Activated CD8-positive, alpha-beta T cell treated with anti-CD3 and anti-CD28 coated beads for 36 hours (primary cell): ENCODE measurements at places on chromosomes 5 and 9. TPM values are rescaled to one million over a fixed set of nuclear protein-coding genes. Genes with fewer than 3 reads are reported as not detected.
A peak's percentile ranks its signal among the peaks of the same experiment; 100 is the strongest.

Gene CDKN2A
- total RNA-seq: 2.5 TPM

Gene PCDHA5
- total RNA-seq: not detected

Gene FBP1
- 1.4 TPM for total RNA-seq

Gene ELOVL7
- total RNA-seq: not detected

Gene PCDHGB1
- not detected for total RNA-seq

Gene AIF1L
- total RNA-seq: 0.72 TPM

DNA sequence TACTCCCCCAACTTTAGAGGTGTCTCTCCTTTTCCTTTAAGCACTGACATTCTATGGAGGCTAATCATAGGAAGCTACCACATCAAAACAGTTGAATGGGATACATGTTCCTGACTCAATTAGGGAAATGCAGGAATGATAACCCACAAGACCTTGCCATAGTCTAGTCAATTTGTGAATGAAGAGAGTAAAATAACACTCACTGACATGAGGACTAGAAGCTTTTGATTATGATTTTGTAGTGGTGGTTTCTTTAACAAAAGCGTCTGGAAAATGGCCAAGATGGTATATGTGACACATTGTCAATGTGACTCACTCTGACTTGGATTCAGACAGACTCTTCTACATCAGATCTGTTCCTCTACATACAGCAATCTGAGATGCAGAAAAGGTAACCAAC, 13.7 kb upstream of the PRELID2 start:
- no peak for DNase-seq

GRCh38 chr5:21680196-21680595, 1172.9 kb downstream of the CDH12 start:
- DNase-seq: no peak

GRCh38 chr5:135834639-135835529, at the start of gene SLC25A48:
SLC25A48 (plus strand) TSS chr5:135834663; CDS start chr5:135834848, 185 bp downstream.
- DNase-seq: peak; percentile 58

DNA sequence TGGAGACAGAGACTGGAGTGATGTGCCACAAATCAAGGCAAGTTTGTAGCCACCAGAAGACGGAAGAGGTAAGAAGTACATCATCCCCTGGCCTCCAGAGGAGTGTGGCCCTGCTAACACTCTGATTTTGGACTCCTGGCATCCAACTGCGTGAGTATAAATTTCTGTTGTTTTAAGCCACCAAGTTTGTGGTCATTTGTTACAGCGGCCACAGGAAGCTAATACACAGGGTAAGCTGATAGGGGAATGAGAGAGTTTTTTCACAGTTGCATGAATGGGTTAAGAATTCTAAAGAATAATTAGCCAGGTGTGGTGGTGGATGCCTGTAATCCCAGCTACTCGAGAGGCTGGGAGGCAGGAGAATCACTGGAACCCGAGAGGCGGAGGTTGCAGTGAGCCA, 25.8 kb downstream of the SMIM3 start:
- no peak for DNase-seq

DNA sequence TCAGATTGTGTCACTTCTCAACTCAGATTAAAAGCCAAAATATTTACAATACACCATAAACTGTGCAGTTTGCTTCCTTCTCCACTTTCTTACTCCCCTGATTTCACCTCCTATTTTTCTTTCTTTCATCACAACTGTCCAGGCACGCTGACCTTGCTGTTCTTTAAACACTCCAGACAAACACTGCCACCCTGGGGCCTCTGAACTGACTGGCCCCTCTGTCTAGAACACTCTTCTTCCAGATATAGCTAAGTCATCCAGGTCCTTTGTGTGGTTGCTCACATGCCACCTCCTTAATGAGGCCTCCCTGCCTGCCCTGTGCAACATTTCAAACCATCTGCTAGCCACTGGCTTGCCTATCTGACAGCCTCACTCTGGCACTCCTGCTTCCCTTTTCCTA, 46.6 kb downstream of the ATG10 start:
- no peak for DNase-seq

GRCh38 chr5:10752451-10752850, 8.6 kb downstream of the DAP start:
- DNase-seq: no peak

GRCh38 chr9:123555646-123556045, 199.6 kb downstream of the CRB2 start:
- no peak for DNase-seq

GRCh38 chr5:35884773-35885172, 28.1 kb downstream of the IL7R start:
- no peak for DNase-seq

DNA sequence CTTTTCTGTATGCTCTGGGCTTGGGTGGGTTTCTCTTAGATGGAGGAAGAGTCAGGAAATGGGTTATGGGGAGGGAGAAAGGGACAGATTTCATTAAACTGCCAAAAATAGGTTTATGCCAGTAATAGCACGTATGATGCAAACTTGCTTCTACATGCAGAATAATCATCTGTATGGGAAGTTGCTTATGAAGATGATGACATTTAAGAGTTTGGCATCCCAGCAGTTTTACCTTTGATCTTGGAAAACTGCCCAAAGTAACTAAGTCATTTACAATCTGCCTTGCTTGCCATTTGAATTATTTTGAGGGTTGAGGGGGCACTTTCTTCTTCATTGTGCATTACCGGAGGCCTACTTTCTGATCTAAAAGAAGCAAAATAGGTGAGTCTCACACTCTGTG, 282.9 kb upstream of the ANKRD55 start:
- DNase-seq: no peak

GRCh38 chr9:35489313-35490154, at the start of gene RUSC2:
RUSC2 (plus strand) TSS chr9:35490111; CDS start chr9:35546522, 56,411 bp downstream.
- DNase-seq: peak; percentile 62

DNA sequence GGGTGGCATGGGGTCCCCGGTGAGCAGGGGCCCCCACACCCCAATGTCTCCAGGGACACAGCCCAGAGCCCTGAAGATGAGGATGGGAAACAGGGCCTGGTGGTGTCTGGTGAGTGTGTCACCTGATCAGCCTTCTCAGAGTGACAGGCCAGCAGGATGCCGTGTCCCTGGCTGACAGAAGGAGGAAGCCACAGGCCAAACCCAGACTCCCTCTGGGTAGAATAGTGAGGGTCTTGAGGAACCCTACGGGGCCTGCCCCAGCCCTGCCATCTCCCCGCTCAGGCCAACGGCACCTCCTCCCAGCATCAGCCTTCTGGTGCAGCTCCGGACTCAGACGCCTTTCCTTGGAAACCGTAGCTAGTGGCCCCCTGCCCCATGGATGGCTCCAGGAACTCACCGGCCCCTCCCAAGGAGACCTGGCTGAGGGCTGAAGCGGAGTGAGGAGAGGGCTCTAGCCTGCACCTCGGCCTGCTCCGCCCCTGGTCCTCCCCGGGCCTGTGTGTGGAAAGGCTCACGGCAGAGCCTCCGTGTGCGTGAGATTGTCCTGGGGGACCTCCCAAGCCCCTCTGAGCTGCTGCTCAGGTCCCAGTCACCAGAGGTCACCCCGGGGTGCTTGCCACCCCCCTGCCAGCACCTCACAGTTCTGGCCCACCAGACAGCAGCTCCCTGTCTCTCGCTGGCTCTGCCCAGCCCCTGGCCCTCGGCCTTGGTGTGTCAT, 6.0 kb downstream of the RALGDS start:
- no peak for DNase-seq

DNA sequence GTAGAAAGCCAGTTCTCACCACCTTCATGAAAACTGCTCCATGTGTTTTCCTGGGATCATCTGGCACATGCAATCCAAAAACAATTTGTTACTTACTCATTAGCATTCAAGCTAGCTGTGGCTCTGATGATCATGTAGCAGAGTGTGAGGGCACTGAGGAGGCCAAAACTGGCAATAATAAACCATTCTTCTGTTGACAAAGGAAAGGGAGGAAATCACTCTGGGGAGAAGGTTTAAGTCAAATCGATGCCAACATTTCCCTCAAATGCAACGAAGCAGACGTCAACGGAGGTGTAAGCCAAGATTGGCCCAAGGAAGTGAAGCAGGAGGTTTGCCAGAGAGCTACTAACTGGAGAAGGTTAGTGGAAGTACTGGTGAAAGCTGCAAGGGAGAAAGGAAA, 55.7 kb upstream of the TBC1D9B start:
- no peak for DNase-seq

DNA sequence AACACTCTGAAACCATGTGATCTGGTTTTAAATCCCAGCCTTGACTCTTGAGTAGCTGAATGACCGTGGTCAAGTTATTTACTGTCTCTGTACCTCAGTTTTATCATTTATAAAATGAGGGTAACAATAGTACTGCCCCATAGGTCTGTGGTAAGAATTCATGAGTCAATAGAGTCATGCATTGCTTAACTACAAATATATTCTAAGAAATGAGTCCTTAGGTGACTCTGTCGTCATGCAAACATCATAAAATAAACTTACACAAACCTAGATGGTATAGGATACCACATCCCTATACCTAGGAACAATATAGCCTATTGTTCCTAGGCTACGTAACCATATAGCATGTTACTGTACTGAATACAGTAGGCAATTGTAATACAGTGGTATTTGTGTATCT, 20.3 kb upstream of the ABCA1 start:
- DNase-seq: no peak

DNA sequence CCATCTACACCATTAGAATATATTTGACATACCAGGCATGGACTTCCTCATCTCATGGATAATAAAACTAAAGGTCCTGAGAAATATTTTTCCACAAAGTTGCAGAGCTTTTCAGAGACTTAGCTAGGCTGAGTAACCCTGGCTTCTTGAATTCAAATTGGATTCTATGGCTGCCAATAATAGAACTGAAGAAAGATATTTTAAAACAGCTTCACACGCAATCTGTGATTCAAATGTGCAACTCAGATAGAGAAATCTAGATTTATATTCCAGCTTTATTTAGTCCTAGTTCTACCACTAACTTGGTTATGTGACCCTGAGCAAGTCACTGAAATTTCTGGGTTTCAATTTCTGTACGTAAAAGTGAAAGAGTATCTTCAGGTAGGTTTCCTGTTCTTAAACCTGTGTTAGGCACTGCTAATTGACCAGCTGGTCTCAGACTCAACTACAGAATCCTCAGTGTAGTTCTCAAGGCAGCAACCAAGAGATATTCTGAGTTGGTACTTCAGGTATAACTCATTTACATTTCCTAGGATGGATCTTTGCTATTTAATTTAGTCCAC, 235.3 kb downstream of the GABRB2 start:
- no peak for DNase-seq

GRCh38 chr5:44443172-44443571, 54.0 kb upstream of the FGF10 start:
- no peak for DNase-seq
